ENCODE measurements at places on chromosomes 3 and 15.

- H3K27me3 ChIP-seq: no peaks in the 10 kb centered on the region
- H3K4me3 ChIP-seq: no peak overlapping the region
- H3K36me3 ChIP-seq: no peaks in the 10 kb centered on the region
- no peak overlapping the region for H3K27ac ChIP-seq
- DNase-seq: no peak
These were observed 275.8 kb downstream of the SATB1 start for GRCh38 chr3:18149386-18149785.

- H3K4me1 ChIP-seq: no peaks in the 10 kb centered on the region
- H3K4me3 ChIP-seq: no peak overlapping the region
- peaks cover 10% of the 10 kb centered on the region for H3K27me3 ChIP-seq
- no peak overlapping the region for H3K27ac ChIP-seq
These were observed 25.1 kb upstream of the ZKSCAN7 start for GRCh38 chr3:44529927-44530326.

GRCh38 chr3:53936347-53936746 lies 44.7 kb upstream of the SELENOK start:
- H3K36me3 ChIP-seq: no peaks in the 10 kb centered on the region
- H3K4me3 ChIP-seq: no peak overlapping the region
- no peaks in the 10 kb centered on the region for H3K27me3 ChIP-seq
- no peak for DNase-seq
- H3K27ac ChIP-seq: no peak overlapping the region

GRCh38 chr15:65919353-65919752 lies 50.1 kb downstream of the RAB11A start:
- no peak for DNase-seq
- no peak overlapping the region for H3K4me3 ChIP-seq
- no peaks in the 10 kb centered on the region for H3K36me3 ChIP-seq
- H3K4me1 ChIP-seq: peaks cover 15% of the 10 kb centered on the region

GRCh38 chr3:153652076-153652475 lies 469.1 kb upstream of the ARHGEF26 start:
- no peaks in the 10 kb centered on the region for H3K27me3 ChIP-seq
- DNase-seq: no peak
- no peak overlapping the region for H3K27ac ChIP-seq
- H3K4me3 ChIP-seq: no peak overlapping the region

DNA sequence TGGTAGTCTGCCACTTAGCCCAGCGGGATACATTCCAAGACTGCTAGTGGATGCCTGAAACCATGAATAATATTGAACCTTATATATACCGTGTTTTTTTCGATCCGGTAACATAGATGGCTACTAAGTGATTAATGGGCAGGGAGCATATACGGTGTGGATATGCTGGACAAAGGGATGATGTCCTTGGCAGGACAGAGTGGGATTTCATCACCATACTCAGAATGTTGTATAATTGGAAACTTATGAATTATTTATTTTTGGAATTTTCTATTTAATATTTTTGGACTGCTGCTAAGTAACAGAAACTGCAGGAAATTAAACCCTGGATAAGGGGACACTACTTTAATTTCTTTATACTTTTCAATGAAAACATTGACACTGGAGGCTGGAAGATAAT lies 53.2 kb downstream of the ASTE1 start:
- H3K27me3 ChIP-seq: no peaks in the 10 kb centered on the region
- DNase-seq: no peak
- H3K27ac ChIP-seq: no peak overlapping the region
- peaks cover 2% of the 10 kb centered on the region for H3K36me3 ChIP-seq

- H3K27ac ChIP-seq: no peak overlapping the region
- H3K4me3 ChIP-seq: no peak overlapping the region
- no peaks in the 10 kb centered on the region for H3K4me1 ChIP-seq
- no peak for DNase-seq
These were observed 317.0 kb upstream of the ADAMTS9 start for GRCh38 chr3:65004795-65005295.

DNA sequence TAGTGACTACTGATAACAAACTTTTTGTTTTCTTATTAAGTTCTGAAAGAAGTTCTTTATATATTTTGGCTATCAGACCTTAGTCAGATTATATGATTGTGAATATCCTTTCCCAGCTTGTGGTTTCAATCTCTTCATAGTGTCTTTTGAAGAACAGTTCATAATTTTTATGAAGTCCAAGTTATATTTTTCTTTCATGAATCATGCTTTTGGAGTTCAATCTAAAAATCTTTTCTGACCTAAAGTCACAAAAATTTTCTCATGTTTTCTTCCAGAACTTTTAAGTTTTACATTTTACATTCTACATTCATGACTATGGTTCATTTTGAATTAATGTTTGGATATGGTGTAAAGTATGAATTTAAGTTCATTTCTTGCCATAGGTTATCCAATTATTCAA lies 34.2 kb upstream of the OCA2 start:
- no peak overlapping the region for H3K4me3 ChIP-seq
- H3K27ac ChIP-seq: no peak overlapping the region
- DNase-seq: no peak
- peaks cover 47% of the 10 kb centered on the region for H3K36me3 ChIP-seq
- no peaks in the 10 kb centered on the region for H3K4me1 ChIP-seq

- H3K4me3 ChIP-seq: no peak overlapping the region
- no peak overlapping the region for H3K27ac ChIP-seq
- H3K36me3 ChIP-seq: no peaks in the 10 kb centered on the region
- no peaks in the 10 kb centered on the region for H3K4me1 ChIP-seq
- DNase-seq: no peak
- H3K27me3 ChIP-seq: no peaks in the 10 kb centered on the region
These were observed 26.8 kb downstream of the STARD5 start for GRCh38 chr15:81297147-81297572.

GRCh38 chr3:39102504-39103323 lies 4.7 kb downstream of the GORASP1 start:
- no peak overlapping the region for H3K4me3 ChIP-seq
- H3K27ac ChIP-seq: no peak overlapping the region
- peaks cover 8% of the 10 kb centered on the region for H3K36me3 ChIP-seq
- no peaks in the 10 kb centered on the region for H3K27me3 ChIP-seq

DNA sequence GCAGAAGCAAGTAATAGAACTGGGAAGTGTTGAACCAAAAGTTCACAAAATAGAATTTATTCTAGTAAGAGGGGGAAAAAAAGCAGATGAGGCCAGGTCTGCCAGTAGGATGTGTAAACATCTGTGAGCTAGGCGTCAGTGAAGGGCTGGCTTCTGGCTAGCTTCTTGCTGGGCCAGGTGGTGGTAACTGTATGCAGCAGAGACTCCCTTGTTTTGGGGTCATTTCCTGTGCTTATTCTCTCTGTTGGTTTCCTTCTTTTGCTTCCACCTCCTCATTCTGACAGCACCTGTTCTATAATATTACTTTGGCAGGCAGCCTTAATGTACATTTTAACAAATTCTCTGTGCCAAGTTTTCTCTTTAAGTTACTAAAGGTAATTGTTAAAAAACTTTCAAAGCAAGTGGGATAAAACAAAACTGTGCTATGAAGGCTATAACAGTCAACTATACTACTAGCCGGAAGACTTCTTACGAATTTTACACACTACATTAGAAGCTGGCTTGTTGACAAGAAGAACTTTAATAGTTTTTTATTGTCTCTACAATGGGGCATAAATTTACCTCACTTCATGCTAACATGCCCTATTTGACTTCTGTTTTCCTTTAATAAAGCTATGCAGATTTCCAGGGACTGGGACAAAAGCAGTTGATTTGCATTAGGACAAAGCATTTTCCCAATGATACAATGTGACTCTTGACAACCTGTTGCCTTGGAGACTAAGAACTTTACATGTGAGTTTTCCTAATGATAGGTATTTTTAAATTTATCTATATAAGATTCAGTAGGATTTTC lies 318.8 kb upstream of the NAALADL2 start:
- no peaks in the 10 kb centered on the region for H3K4me1 ChIP-seq
- H3K36me3 ChIP-seq: no peaks in the 10 kb centered on the region
- no peak overlapping the region for H3K4me3 ChIP-seq
- no peaks in the 10 kb centered on the region for H3K27me3 ChIP-seq
- no peak overlapping the region for H3K27ac ChIP-seq
- no peak for DNase-seq

- H3K36me3 ChIP-seq: no peaks in the 10 kb centered on the region
- no peak overlapping the region for H3K4me3 ChIP-seq
- H3K27ac ChIP-seq: no peak overlapping the region
- H3K27me3 ChIP-seq: no peaks in the 10 kb centered on the region
- DNase-seq: no peak
These were observed 224.4 kb downstream of the CHST2 start for GRCh38 chr3:143343944-143344343.

DNA sequence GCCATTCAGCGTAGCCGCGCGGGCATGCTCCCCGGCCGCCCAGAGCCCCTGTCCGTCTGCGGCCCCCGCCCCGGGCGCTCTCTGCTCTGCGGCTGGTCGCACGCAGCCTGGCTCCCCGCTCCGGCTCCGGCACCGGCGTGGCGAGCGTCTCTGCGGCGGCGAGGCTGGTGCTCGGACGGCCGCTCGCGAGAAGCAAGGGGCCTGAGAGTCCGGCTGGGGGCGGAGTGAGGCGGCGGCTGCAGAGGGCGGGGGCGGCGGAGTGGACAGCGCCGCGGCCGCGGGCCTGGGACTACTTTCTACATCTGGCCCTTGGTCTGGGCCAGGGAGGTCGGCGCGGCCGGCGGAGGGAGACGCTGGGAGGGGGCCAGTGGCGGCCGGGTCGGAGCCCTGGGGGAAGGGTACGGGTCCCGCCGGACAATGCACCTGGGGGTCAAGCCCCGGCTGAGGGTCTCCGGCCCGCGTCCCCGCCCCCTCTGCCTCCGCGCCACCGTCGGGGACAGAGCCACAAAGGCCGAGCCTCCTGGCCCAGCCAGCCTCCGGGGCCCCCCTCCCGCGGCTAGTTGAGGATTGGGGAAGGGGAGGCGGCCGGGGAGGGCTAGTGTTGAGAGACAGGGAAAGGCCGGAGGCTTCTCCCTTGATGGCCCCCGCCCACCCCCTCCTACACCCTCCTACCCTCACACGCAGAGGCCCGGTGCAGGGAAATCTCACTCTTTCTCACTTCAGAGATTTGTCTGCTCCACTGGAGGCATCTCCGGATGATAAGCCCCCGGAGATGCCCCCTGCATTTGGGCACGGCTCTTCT lies at the start of gene PRTG:
PRTG (minus strand) TSS at position 226 of the 802 bp plus-strand sequence; CDS start at position 5, 221 bp downstream.
- peaks cover 5% of the 10 kb centered on the region for H3K36me3 ChIP-seq
- no peaks in the 10 kb centered on the region for H3K27me3 ChIP-seq
- H3K27ac ChIP-seq: peak within 1 kb of the TSS; percentile 82
- H3K4me1 ChIP-seq: peaks cover 42% of the 10 kb centered on the region

DNA sequence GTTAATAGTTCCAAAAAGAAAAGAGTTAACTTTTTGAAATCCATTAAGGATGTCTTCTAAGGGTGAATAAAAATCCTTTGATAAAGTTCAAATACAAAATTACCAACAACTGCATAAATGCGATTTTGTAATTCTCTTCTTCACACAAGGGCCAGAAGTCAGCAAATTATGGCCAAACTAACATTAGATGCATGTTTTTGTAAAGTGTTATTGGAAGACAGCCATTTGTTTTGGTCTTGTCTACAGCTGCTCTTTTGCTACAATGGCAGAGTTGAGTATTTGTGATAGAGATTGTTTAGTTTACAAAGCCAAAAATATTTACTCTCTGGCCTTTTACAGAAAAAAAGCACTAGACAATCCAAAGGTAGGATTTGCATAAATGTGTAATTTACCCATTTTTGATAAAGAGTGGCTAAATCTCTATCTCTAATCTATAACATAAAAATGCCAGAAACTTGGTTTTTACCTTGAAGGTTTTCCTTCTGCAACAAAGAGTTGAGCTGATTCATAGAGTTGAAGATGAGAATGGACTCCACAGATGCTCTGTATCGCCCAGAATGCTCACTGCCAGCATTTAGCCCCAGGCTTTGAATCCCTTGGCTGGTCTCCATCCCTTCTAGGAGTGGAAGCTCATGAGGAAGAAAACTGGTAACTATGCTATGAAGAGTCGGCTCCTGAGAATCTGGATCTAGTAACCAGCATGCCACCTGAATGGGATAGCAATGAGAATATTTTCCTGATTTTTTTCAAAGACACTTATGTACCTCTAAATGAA lies 64.5 kb downstream of the POLQ start:
- H3K4me3 ChIP-seq: no peak overlapping the region
- no peaks in the 10 kb centered on the region for H3K4me1 ChIP-seq
- H3K27me3 ChIP-seq: no peaks in the 10 kb centered on the region
- no peak for DNase-seq
- H3K27ac ChIP-seq: no peak overlapping the region

- H3K4me1 ChIP-seq: peaks cover 17% of the 10 kb centered on the region
- H3K27ac ChIP-seq: no peak overlapping the region
- no peaks in the 10 kb centered on the region for H3K27me3 ChIP-seq
- no peaks in the 10 kb centered on the region for H3K36me3 ChIP-seq
- DNase-seq: no peak
- H3K4me3 ChIP-seq: no peak overlapping the region
These were observed 81.2 kb upstream of the CDV3 start for GRCh38 chr3:133492159-133492741.

DNA sequence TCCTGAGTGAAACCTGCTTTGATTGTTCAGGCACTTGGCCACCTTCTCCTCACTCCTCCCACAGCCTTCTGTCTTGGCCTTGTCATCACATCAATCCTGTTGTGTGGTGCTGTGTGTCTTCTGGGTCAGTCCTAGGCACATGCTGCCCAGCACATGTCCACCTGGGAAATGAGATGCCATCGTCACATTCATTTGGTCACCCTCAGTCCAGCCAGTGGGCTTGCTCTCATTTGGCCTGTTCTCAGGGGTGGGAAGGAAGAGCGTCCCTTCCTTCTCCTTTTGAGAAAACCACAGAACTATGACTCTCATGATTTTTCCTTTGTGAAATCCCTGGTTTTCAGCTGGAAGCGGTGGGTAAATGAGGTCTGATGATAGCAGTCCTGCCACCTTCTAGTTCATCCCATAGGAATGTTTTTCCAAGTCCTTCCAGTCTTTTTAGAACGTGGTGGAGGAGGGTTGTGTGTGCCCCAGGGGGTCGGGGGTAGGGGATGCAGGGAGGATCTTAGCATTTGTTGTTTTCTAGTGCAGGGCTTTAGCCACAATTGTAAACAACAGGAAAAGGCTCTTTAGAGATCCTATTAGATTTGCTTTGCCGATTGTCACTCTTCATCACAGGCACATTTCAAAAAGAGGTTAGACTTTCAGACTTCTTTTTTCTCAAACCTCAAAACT lies 8.4 kb upstream of the PLA1A start:
- H3K36me3 ChIP-seq: no peaks in the 10 kb centered on the region
- H3K27ac ChIP-seq: no peak overlapping the region
- no peaks in the 10 kb centered on the region for H3K4me1 ChIP-seq
- DNase-seq: no peak

- peak overlapping the region; percentile 88 for H3K27ac ChIP-seq
- peaks cover 92% of the 10 kb centered on the region for H3K4me1 ChIP-seq
- H3K36me3 ChIP-seq: no peaks in the 10 kb centered on the region
- no peak for DNase-seq
- H3K27me3 ChIP-seq: no peaks in the 10 kb centered on the region
These were observed 229.7 kb upstream of the BHLHE40 start for GRCh38 chr3:4749567-4750002.

- H3K36me3 ChIP-seq: no peaks in the 10 kb centered on the region
- H3K27ac ChIP-seq: no peak overlapping the region
- DNase-seq: peak; percentile 42
- H3K4me3 ChIP-seq: no peak overlapping the region
- H3K4me1 ChIP-seq: no peaks in the 10 kb centered on the region
These were observed 39.0 kb downstream of the GABPB1 start for GRCh38 chr15:50315814-50316630.
